ENCODE measurements at places on chromosomes 12 and 14.

DNA sequence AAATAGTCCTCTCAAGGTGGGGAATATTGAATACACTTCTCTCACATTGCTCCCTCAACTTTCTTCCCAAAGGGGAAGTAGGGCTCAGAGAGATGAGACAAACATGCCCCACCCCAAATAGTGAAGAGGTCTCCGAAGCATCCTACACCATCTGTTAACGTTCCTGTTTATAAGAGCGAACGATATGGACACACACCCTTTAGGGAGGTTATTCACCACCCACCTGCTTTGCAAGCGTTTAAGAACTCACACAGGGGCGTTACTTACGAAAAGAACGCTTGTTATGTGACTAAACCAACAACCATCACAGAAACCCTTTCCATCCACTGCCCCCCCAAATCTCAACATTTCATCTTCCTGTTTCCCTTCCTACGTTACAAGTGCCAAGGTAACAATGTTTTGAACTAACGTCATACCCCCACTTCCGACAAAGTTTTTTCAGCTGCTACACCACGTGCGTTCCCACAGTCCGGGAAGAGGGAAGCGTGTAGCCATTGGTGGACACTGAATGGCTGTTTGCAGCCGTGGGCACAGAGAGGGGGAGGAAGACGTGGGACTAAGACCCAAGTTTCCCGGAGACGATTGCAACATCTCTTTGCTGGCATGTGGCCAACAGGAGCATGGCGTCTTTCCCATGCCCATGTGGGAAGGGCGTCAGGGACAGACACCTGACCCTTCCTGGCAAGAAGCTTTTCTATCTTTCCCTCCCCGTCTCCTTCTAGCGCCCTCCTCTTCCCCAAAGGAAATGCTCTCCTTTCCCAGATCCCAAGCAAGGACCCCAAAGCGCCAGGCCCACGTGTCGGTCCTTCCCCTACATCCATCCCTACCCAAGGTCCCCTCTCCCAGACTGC is 1.2 kb downstream of the YBX3 start:
- peak; percentile 96 for DNase-seq

- DNase-seq: no peak
These were observed 7.1 kb upstream of the ZDHHC22 start for GRCh38 chr14:77148510-77149231.

DNA sequence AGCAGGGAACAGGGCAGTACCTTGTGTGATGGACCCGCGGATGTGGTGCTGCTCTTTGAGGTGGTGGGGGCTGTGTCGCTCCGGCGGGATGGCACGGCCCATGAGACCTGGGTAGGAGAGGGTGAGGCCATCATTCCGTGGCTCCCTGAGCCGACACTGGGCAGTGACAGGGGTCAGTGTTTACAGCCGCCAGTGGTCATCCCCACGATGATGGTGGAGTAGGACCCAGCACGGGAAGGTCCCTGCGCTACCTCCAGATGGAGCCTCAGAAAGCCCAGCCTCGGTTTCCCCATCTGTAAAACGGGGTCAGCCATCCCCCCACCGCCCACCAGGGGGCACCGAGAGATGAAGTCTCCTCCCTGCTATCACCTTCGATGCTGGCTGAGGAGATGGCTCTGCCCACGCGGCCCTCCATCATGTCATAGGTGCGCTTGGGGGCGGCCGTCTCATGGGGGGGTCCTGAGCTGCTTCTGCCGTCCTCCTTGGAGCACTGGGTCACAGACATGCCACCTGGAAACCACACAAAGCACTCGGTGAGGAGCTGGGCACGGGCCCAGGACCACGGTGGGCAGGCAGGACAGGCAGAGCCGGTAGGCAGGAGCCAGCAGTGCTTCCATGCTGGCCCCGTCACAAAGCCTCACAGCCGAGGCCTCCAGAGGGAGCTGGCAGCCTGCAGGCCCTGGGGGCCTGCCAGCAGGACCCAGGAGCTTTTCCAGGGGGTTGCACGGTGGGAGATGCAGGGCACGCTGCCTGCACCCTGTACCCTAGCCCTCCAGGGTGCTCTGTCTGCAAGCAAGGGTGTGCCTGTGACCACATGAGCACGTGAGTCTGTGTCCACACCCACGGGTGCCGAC is 53.1 kb downstream of the RFLNA start:
- DNase-seq: peak; percentile 86

DNA sequence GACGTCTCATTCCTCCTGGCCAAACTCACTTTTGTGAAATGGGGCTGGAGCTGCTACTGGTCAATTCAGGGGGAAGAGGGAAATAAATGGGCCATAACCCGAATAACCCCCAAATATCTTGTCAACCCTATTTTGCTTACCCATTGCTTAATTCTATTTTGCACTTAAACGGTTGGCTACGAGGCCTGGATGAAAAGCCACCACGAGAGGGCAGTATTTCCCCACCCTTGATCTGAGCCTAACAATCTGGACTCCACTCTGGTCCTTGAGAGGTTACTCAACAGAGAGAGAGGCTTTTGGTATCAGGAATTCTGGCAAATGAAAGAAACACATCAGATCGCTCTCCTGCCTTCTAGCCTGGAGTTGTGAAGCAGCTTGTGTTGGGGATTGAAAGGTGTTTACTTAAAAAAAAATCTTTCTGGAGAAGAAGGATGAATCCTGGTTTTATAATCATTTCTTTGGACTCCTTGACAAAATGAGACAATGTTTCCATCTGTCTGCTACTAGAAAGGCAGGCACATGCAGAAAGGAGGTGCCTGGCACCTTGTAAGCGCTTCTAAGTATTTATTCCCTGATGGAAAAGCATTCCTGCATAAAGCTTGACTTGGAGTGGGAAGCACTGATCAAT is 22.4 kb upstream of the FBXO21 start:
- DNase-seq: peak; percentile 95

GRCh38 chr14:43535231-43535838 is 971.7 kb downstream of the FSCB start:
- DNase-seq: no peak

GRCh38 chr12:132471011-132471857 is 18.7 kb upstream of the FBRSL1 start:
- no peak for DNase-seq

DNA sequence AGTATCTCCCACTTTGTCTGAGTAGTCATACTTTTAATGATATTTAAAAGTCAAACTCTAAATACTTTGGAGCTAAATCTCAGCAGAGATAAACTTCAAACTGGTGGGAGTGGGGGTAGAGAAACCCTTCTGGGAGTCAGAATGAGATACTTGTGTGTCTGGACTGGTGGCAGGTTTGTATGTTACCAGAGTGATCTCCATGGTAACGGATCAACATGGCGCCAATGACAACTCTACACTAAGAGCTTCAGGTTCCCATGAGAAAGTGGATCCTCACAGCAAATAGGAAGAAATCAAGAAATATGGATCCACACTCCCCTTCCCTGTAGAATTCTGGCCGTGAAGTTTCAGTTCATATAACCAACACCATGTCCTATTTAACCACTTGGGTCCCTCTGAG is 121.9 kb downstream of the ETV6 start:
- DNase-seq: no peak

GRCh38 chr12:132513070-132513398 is 23.1 kb downstream of the FBRSL1 start:
- no peak for DNase-seq

- DNase-seq: no peak
These were observed 115.7 kb downstream of the PTPRQ start for GRCh38 chr12:80559766-80560165.

- peak; percentile 89 for DNase-seq
These were observed 872 bp downstream of the FAM177A1 start for GRCh38 chr14:35046751-35047536.

GRCh38 chr14:33930439-33930838 is 20.4 kb downstream of the EGLN3 start:
- no peak for DNase-seq

- no peak for DNase-seq
These were observed 86.9 kb downstream of the ANO6 start for GRCh38 chr12:45302621-45303369.

GRCh38 chr14:54362759-54363437 is 33.9 kb upstream of the CDKN3 start:
- DNase-seq: no peak

GRCh38 chr12:27966870-27967269 is 5.7 kb downstream of the PTHLH start:
- no peak for DNase-seq

GRCh38 chr14:56686416-56686815 is 106.8 kb downstream of the TMEM260 start:
- DNase-seq: no peak

DNA sequence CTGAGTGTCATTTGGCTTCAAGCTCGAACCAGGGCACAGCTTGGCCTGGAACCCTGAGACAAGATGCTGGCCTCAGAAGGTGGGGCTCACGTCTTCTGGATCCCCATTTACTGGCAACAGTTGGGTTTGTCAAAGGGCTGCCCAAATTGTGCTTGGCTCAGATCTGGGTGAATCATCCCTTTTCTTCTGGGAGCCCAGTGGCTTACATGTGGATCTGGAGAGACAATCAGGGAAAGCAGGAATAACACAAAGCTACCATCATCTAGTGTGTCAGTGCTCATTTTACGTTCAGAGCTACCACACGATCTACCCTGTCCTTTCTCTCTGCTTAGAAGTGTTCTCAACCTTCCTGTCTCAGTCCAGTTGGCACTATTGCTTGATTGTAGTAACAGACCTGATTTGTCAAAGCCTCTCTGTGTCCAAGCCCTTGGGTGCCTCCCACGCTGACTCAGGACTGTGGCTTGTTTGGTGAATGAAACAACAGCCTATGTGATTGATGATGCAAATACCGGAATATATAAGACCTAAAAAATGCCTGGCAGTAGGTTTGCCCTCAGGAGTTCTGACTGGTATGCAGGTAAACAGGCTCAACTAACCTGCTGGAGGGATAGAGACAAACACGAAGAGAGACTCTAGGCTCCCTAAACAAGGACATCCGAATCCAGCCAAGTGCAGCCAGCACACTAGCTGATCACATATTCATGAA is 974.3 kb downstream of the VRK1 start:
- DNase-seq: no peak

DNA sequence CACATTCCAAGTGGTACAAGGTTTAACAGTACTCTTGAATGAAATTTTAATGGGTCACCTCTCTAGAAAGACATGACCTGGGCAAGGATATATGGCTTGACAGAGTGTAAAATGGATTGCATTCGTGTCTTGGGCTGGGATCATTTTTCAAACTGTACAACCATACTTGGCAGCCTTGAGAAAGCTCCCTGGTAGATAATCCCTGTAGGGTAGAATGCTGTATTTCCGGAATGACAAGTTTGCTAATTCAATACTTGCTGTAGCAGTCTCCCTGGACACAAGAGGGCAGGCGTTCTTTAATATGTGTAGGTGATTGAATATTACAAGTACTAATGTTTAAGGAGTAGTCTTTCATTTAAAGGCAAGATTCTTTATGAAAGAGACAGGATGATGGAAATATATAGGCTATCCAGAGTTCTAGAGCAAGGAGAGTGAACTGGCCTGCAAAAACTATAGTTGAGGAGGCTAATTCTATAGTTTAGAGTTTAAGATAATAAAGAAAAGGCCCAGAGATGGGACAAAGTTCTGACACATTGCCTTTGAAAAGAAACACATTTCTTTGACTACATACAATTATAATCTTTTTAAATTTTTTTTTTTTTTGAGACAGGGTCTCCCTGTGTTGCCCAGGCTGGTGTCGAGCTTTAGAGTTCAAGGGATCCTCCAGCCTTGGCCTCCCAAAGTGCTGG is 53.4 kb downstream of the PLBD1 start:
- DNase-seq: peak; percentile 49

GRCh38 chr12:55830601-55831446 is 1.4 kb upstream of the DNAJC14 start:
- DNase-seq: peak; percentile 96

- no peak for DNase-seq
These were observed 32.9 kb downstream of the MIPOL1 start for GRCh38 chr14:37230551-37231194.
